Lower leg skin (tissue), 4 donors: ENCODE measurements at places on chromosomes 12 and 14. TPM values are rescaled to one million over a fixed set of nuclear protein-coding genes. Genes with fewer than 3 reads are reported as not detected.

GRCh38 chr12:49264466-49264872 is 413 bp upstream of the TUBA1C start:
- DNase-seq: no peak

Gene OR6C2
- total RNA-seq: not detected

DNA sequence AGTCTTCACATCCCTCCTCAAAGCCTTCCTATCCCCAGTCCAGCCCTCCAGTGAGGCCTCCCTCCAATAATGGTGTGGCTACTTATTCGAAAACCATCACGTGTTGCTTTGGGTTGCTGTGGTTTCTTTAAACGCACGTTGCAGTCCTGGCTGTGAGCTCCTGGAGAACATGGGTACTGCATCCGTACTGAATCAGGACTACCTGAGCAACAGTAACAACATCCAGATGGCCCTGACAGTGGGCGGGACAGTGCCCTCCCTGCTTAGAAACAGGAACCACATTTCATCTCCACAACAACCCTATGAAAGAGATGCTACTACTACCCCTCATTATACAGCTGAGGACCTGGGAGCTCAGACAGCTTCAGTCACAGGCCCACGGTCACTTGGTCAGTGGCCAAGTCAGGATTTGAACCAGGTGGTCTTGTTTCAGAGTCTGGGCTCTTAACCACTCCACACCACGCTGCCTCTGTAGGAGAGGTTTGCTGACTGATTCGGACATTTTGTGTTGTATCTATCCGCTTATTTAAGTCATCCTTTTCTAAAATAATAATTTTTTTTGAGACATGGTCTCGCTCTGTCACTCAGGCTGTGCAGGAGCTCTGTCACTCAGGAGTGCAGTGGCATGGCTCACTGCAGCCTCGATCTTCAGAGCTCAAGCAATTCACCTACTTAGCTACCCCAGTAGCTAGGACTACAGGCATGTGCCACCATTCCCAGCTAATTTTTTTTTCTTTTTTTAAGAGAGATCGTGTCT is 104.8 kb downstream of the DPF3 start:
- DNase-seq: no peak

Gene KLRF1
- total RNA-seq: not detected

DNA sequence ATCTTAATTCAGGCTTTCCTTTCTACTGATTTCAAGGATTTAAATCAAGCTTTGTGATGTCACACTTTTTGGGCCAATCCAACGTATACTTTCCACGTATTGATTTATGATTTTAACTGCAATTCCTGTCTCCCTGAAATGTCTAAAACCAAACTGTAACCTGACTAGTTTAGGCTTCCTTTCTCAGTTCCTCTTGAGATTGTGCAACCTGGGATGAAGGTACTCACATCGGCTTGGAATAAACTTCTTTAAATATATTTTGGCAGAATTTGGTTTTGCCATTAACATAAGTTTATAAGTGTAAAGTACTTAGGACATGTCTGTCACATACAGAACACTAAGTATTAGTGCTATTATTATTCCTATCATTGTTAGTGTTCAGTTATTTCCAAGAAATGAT is 224.6 kb downstream of the CRADD start:
- DNase-seq: no peak

DNA sequence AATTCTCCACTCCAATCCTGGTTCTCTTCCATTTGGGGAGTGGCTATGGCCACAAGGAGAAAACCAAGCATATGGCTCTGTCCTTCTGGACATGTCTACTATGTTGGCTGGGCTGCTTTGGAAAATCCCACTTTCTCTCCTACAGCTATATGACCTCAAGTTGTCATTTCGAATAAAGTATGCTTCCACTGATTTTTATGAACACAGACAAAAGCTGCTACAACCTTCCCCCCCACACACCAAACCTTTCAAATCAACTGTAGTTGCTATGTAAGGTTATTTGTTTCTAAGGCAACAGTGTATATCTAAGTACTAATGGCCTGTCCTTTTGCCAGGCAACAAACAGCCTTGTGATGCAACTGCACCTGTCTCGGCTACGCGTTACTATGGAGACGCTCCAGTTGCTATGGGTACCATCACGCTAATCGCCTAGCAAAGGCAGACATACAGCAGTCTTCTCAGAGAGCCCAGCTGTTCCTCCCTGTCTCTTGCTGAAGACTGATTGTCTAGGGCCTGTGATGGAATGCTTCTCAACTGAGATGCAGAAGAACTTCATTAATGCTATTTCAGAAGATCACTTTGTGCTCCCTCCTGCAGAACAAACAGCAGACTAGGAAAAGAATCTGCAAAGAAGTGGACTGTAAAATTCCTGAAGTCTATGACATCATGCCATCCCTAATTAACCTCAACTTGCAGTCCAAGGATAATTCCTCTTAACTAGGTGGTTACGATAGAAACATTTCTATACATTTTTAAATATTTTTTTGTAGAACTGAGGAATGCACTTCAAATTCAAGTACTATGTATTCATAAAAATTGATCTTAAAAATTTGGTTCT is 67.6 kb downstream of the FOXN3 start:
- no peak for DNase-seq

- no peak for DNase-seq
These were observed 2.9 kb downstream of the FGFR1OP2 start for GRCh38 chr12:26941215-26941594.

- DNase-seq: no peak
These were observed 3.5 kb downstream of the PKP2 start for GRCh38 chr12:32893043-32893442.

DNA sequence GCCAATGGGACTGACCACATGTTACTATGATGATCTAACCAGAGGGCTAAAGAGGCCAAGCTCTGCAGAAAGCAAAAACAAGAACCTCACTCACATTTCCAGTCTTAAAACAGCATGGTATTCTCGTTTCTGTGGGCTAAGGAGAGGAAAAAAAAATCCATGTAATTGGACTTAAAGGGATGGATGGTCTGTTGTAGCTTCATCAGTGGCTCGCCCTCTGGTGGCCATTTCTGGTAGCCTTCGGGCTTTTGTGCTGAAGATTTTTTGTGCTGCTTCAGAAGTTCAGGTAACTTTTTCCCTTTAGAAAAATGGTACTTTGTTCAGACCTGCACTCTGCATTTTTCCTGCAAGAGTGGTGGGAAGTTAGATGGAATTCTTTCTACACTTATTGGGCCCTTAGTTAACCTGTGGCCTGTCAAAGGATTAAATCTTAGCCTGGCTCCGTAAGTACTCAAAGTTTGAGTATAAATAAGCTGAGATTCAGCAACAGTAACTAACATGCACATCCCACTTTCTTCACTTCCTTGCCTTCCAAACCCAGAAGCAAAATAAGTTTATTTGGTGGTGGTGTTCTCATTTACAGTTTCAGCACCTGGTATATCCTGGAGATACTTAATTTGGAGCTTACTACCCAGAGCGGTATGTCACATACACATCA is 22.3 kb downstream of the DCAF4 start:
- DNase-seq: peak; percentile 50

- DNase-seq: no peak
These were observed 29.9 kb upstream of the DDHD1 start for GRCh38 chr14:53183056-53183455.

Gene ARHGAP9
- total RNA-seq: 6.6 TPM

- DNase-seq: no peak
These were observed 243.8 kb upstream of the PLEKHG7 start for GRCh38 chr12:92458996-92459395.

DNA sequence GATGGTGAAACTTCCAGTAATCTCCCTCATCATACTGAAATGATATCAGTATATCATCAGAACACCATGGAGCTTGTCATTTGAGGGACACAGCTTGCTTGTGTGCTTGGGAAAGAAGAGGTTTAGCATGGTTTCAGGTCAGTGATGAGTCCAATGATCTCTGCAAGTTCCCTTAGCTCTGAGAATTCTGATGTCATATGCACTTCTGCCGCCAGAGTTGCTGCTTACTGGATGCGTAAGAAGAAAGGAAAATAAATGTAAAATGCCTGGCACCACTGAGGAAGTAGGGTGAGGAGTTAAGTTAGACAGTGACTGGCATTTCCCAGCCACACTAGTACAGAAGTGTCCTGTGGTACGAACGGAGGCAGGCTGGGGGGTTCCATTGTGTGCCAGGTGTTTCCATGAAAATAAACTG is 22.6 kb downstream of the PRKCH start:
- no peak for DNase-seq

DNA sequence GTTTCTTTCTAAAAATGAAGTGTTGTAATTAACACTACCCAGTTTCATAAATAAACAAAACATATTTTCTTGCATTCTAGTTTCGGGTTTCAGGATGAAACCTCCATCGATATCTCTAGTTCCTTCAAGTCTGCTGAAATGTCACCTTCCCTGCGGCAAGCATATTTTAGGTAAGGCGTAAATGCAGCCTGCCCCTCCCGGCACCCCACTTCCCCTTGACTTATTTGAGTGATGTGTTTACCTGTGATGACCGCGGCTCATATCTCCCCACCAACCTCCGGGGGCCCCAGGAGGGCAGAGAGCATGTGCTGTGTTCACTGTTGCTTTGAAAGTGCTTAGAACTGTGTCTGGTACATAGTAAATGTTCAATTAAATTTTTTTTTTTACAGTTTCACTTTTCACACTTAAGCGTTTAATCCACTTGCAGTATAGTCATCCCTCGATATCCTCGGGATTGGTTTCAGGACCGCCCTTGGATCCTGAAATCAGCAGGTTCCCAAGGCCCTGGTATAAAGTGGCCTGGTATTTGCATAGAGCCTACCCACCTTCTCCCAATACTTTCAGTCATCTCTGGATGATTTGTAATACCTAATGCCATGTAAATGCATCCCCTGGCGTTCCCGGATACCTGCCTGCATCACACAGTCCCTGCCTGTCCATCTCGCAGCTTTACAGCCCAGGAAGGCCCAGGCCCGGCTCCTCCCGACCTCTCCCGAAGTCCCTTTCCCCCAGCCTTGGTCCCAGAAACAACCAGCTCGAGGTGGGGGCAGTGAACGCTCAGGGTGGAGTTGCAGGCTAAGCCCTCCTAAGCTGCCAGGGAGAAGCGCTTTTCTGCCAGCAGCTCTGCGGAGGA is 40.2 kb upstream of the FBRSL1 start:
- DNase-seq: no peak

Gene GPR84
- total RNA-seq: not detected

Gene P2RX2
- total RNA-seq: not detected

Gene FAM90A1
- total RNA-seq: not detected

Gene GCH1
- total RNA-seq: 15.0 TPM

GRCh38 chr14:61090432-61091216 is 109.6 kb downstream of the SLC38A6 start:
- DNase-seq: no peak

DNA sequence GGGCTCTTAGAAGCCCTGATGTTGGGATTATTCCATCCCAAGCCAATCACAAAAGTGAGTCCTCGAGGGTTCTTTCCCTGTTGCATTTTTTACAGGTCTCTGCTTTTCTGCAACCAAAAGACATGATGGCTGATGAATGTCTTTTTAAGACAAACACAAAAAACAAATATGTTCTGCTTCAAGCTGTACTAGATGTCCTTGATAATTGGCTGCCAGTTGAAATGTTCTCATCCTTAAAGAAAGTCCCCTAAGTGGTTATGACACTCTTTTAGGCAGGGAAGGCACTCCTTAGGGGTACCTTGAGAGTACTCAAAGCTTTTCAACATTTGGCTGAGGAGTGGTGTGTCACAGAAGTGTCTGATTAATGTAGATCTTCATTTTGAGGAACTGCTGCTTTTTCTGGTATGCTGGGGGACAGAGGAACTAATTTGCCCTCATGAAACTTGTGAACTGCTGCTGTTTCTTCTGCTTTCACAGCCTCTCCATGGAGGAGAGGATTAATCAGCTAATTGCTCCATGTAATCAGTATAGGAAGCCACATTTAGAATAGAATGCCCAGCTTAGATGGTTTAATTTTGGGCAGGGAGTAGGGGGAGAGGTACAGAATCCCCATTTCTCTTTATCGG is 22.8 kb upstream of the IGF1 start:
- no peak for DNase-seq

DNA sequence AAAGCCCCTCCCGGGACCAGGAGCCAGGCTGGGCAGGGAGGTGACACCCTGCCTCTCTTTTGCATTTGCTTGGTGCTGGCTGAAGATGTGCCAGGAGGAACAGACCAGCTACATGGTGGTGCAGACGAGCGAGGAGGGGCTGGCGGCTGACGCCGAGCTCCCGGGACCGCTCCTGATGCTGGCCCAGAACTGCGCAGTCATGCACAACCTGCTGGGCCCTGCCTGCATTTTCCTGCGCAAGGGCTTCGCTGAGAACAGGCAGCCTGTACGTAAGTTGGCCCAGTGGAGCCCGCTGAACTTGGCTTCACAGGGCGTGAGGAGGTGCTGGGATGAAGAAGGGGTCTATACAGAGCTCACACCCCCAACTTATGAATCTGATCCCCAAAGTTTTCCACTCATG is 15.6 kb downstream of the CABP1 start:
- DNase-seq: no peak

GRCh38 chr14:68630611-68631393 is 162.1 kb downstream of the ZFP36L1 start:
- DNase-seq: peak; percentile 74

Gene DLK1
- total RNA-seq: not detected

Gene KRT5
- total RNA-seq: 6,567 TPM

GRCh38 chr12:57679697-57680096 is 14.2 kb upstream of the OS9 start:
- DNase-seq: no peak

GRCh38 chr14:71465316-71465715 is 466.9 kb upstream of the RGS6 start:
- DNase-seq: no peak
